ENCODE measurements at places on chromosomes 3 and 15.
A peak's percentile ranks its signal among the peaks of the same experiment; 100 is the strongest.

- H3K4me3 ChIP-seq = no peak overlapping the region
- peaks cover 7% of the 10 kb centered on the region for H3K27me3 ChIP-seq
- no peak overlapping the region for H3K27ac ChIP-seq
- DNase-seq = no peak
Observed at GRCh38 chr3:52406231-52406661, 38.7 kb downstream of the SEMA3G start.

- no peak for DNase-seq
- no peak overlapping the region for H3K4me3 ChIP-seq
- H3K27me3 ChIP-seq = no peaks in the 10 kb centered on the region
- H3K27ac ChIP-seq = no peak overlapping the region
- H3K4me1 ChIP-seq = no peaks in the 10 kb centered on the region
Observed at GRCh38 chr3:117263745-117264144, 554.2 kb downstream of the TUSC7 start.

DNA sequence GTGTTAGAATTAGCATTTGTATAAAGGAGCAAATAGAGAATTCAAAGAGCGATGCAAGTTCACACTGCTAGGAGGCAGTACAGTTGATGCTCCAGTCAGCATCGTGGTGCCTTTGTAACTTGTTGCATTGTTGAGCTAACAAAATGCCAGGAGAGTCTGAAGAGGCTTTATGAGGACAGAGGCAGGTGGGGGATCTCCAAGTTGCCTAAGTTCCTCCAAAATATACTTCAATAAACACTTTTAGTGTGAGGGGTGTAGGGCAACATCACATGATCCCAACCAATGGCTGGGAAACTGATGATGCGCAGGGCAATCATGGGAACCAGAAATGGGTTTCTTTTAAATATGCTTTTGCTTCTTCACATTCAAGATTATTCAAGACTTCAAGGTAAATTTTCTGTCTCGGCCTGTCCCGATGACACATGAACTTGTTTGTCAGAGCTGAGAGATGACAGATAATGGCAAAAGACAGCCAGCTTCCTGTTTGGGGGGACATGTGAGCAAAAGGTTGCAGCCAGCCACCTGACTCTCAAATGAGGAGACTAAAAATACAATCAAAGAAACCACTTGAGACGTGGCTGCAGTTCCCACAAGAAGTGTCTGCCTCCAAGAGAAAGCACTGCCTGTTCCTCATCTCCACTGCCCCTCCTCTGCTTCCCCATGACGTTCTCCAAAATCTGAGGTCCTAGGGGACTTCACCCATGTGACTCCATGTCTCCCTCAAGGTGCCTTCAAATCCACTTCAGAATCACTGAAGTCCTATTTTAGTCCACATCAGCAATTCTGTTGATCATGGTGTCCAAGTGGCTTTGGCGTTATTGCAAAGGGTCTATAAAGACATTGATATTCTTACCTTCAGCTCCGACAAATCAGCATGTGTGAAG is 39.3 kb downstream of the KLHL6 start:
- H3K27ac ChIP-seq = peak overlapping the region; percentile 85
- peak; percentile 72 for DNase-seq
- H3K4me1 ChIP-seq = peaks cover 65% of the 10 kb centered on the region
- H3K36me3 ChIP-seq = no peaks in the 10 kb centered on the region

DNA sequence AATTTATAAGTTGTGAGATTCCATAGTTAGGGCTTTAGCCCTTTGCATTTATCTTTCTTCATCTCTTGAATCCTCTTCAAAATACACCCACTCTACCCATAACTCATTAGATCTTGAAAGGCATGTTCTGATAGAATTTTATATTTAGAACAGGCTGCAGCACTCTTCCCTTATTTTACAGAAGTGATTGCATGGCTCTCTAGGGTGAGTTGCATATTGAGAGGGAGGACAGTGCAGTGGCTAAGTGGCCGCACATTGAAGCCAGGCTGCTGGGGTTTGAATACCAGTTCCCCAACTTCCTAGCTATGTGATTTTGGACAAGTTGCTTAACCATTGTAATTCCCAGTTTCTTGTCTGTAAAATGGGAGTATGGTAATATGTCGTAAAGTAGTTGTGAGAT is 2.5 kb downstream of the CD86 start:
- H3K4me3 ChIP-seq = no peak overlapping the region
- DNase-seq = no peak
- H3K27me3 ChIP-seq = peaks cover 6% of the 10 kb centered on the region
- H3K27ac ChIP-seq = no peak overlapping the region

- H3K4me1 ChIP-seq = peaks cover 18% of the 10 kb centered on the region
- H3K27me3 ChIP-seq = no peaks in the 10 kb centered on the region
- H3K36me3 ChIP-seq = no peaks in the 10 kb centered on the region
- no peak for DNase-seq
- H3K27ac ChIP-seq = no peak overlapping the region
Observed at GRCh38 chr15:52496776-52497470, 31.8 kb downstream of the MYO5A start.

Measured in immature natural killer cell (primary cell).